ENCODE measurements at places on chromosomes 11 and 22.

GRCh38 chr11:122597511-122597910, 58.0 kb upstream of the UBASH3B start:
- DNase-seq, result no peak

GRCh38 chr22:19142394-19142793, 2.1 kb downstream of the ESS2 start:
- DNase-seq, result no peak

DNA sequence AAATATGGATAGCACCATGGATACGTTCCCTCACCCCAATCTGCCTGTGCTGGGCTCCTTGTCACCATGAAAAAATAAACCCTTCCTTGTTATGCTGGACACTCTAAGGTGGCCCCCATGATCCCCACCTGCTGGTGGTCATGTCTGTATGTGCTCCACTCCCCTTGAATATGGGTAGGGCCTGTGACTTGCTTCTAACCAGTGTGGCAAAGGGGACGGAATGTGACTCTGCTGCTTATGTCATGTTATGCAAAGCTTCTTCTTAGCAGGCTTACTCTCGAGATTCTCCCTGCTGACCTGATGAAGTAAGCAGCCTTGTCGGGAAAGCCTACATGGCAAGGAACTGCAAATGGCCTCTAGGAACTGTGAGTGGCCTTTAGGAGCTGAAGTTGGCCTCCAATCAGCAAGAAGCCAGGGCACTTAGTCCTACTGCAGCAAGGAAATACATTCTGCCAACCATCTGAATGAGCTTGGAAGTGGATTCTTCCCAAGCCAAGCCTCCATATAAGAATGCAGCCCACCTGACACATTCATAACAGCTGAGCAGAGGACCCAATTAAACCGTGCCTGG, 159.9 kb downstream of the CCDC34 start:
- no peak for DNase-seq

DNA sequence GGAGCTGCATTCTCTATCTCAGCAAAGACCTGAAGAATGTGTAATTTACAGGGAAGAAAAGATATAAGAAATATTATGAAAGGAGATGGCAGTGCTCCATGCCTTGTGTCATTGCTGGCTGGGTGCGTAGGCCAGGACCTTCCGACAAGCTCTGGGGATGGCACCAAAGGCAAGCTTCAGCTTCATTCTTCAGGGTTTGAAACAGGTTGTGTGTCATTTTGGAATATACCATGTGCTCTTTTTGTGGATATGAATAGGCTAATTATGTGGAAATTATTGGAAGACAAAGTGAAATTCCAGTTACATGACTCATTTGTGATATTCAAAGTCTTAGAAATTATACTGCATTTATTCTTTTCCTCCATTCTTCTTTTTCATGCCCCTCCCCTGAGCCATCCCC, 5.7 kb upstream of the KIRREL3 start:
- no peak for DNase-seq

DNA sequence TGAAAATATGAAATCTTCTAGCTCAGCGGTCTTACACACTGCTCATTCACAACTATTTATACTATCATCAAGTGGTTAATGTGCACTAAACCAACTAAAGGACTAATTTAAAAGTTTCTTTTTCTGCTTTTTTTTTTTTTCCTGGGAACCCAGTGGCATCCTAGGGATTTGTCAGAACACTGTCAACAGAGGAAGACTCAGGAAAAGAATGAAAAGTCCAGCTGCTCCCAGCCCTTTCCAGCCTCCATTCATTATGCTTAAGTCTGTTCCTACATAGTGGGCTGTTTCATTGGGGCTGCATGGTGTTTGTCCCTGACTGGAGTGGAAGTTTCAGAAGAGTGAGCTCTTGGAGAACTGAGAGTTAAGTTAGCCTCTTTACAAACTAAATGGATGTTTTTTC, 391.1 kb downstream of the AASDHPPT start:
- no peak for DNase-seq

DNA sequence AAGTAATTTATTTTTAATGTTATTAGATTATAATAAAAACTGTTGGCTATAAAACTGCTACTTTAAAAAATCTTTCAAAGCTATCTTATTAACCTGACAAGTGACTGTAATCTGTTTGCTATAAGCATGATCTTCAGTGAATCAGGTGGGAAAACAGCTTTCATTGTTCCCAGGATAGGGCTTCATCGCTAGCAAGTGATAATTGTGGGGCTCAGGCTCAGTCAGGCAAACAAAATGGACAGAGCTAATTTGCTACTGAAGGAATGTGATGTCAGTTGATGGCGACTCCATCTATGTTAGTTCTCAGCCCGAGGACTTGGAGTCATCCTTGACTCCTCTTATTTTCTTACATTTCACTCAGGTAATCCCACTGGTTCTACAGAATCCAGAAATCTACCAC, 125.0 kb downstream of the RASSF10 start:
- DNase-seq, result no peak

DNA sequence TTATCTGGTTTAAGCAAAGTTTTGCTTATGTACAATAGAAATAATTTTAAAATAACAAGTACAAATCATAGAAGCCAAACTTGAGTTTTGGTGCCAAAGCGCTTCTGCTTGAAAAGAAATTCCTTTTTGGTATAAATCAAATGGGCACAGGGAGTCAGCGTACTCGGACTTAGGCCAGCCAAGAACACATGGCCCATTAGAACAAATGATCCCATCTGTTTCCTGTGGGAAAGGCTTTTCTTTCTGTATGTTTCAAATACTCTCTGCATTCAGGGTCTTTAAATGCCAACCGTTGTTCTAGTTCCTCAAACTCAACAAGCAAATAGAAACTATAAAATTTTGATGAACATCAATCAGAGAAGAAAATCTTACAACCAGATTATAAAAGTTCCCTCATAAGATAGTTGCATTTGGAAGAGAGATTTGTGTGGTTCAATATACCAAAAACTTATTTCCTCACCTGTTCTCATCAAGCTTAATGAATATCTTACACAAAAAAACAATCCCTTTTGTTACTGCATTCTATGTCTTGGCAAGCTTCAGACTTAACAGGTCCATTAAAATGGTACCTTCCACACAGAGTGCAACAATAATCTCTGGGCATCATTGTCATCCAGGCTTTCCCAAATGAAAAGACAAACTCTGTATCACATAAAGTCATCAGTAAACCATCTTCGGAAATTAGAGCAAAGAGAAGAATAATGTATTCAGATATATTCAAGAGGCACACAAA, 739.8 kb upstream of the API5 start:
- no peak for DNase-seq

DNA sequence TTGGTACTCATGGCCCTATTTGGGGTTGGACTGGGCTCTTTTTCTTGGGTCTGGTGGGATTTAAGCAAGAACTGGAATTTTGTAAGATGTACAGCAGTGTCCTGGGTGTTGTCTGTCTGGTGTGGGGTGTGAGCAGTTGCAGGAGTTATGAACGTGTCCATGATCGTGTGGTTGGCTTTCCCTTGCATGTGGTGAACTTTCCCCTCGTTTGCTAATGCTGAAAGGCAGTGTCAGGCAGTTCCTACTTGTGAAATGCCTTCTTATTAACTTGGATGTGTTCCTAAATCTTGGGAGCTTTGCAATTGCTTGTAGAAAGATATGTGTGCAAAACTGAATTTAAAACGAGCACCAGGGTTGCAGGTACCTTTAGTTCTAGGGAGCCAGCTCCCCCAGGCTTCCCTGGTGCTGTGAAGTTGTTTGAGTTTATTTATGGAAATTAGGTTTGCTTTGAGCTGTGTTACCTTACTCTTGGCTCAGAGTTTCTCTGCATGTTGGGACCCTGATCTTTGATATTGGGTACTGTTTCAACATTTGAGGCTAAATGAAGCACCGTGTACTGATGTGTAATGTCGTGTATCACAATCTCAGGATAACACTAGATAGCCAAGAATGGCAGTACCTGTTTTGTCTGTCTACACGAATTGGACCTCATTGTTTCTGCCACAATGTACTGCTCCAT, 35.8 kb upstream of the HSD17B12 start:
- DNase-seq, result no peak

DNA sequence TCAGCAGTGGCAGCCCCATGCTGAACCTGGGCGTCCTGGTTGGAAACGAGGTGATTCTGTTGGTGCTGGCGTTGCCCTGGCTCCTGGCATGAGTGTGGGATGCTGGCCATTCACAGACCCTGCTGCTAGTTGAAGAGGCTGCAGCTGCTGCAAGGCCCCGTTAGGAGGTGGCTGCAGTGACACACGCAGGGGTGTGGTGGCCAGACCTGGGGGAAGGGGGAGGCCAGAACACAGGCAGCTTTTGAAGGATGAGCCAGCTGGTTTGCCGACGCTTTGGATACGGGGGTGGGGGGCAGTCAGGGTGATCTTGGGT, 77.2 kb downstream of the MORC2 start:
- no peak for DNase-seq

- DNase-seq, result no peak
These were observed 562 bp downstream of the SHANK2 start for GRCh38 chr11:71251761-71252268.

DNA sequence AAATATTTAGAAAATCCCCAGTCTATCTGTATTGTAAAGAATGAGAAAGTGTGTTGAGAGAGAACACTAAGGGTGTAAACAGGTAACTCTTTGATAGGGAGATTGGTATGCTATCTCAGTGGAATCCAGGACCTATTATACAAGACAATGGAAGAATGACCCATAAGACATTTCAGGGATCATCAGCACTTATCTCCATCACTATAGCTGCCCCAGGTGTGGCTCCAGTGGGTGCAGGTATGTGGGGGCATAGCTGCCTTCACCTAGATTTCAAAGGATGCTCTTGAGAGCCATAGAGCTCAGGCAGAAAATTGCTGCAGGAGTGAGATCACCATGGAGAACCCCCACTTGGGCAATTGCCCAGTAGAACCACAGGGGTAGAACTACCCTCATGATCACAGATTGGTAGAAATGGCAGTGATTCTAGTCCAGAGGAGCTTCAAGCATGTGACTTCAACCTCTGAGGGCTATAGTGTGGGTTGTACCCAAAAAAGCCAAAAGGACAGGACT, 252.3 kb upstream of the TBCEL start:
- DNase-seq, result no peak

GRCh38 chr11:12577725-12578644, 96.2 kb upstream of the TEAD1 start:
- no peak for DNase-seq

DNA sequence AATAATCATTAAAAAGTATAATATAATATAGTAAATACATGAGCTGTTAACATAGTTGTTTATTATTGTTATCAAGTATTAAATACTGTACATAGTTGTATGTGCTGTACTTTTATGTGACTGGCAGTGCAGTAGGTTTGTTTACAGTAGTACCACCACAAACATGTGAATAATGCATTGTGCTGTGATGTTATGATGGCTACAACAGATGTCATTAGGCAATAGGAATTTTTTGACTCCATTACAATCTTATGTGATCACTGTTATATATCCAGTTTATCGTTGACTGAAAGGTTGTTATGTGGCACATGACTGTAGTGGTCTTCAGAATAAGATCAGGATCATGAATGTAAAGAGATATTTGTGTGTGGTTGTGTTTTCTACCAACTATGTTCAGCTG, 577.8 kb downstream of the JRKL start:
- DNase-seq, result no peak
